ENCODE measurements at places on chromosomes 12 and 14.

DNA sequence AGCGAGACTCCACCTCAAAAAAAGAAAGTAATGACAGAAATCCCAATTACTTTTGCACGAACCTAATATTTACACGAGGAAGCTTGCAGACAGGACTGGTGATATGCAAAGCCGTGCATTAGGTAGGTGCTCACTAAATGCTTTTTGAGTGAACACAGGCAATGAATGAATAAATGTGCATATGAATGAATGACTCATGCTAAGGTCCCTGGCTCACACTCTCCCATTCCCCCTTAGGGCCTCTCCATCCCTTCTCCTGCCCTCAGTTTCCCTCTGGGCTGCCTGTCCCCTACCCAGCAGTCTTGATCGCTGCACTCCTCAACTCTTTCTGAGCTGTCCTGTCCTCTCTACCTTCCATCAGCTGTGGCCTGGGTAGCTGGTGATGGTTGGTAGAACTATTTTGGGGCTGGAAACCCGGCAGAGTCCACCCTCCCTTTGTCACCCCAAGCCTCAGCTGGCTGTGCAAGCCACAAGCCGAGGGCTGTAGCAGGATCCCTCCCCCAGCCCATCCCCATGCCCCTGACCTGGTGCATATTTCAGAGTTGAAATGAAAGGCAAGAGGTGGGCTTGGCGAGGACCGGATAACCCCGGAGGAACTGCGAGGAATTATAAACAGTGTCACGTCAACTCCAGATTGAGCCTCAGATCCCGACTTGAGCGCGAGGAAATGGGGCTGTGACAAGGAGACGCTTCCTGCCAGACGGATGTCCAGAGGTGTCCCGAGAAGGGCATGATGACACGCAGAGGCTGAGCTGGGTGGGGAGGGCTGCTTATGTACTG lies 191.7 kb upstream of the GSC start:
- DNase-seq: no peak

DNA sequence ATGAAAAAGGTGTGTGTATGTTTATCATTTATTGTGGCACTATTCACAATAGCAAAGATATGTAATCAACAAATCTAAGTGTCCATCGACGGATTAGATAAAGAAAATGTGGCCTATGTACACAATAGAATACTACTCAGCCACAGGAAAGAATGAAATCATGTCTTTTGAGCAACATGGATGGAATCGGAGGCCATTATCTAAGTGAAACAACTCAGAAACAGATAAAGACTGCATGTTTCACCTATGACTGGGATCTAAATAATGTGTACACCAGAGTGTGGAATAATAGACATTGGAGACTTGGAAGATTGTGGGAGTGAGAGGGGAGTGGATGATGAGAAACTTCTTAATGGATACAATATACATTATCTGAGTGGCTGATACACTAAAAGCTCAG lies 44.0 kb downstream of the CCER1 start:
- no peak for DNase-seq

- no peak for DNase-seq
Observed at GRCh38 chr12:71694099-71694820, 8.4 kb downstream of the TMEM19 start.

GRCh38 chr12:3097836-3098235 lies 20.7 kb downstream of the TSPAN9 start:
- DNase-seq: no peak

GRCh38 chr14:41022932-41023331 lies 583.7 kb upstream of the LRFN5 start:
- no peak for DNase-seq

- DNase-seq: no peak
Observed at GRCh38 chr12:41174602-41175001, 13.5 kb upstream of the PDZRN4 start.

DNA sequence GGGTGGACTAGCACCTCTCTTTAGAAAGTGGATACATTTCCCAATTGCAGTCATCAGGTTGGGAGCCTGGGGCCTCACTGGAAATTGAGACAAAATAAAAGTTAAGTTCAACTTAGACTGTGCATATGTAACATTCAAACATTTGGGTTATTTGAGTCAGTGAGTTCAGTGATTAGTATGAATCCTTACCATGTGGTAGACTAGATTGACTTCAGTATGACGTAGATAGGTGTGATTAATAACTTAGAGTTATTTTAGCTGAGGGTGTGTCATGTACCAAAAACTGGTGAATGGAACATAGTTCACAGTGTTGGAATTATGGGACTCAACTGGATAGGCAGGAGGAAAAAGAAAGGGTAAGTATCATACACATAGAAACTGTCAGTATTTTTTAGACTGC lies 8.0 kb upstream of the SSTR1 start:
- no peak for DNase-seq

Measured in T1000 (cell line).